ENCODE measurements at places on chromosomes 1 and 21.
A peak's percentile ranks its signal among the peaks of the same experiment; 100 is the strongest.

DNA sequence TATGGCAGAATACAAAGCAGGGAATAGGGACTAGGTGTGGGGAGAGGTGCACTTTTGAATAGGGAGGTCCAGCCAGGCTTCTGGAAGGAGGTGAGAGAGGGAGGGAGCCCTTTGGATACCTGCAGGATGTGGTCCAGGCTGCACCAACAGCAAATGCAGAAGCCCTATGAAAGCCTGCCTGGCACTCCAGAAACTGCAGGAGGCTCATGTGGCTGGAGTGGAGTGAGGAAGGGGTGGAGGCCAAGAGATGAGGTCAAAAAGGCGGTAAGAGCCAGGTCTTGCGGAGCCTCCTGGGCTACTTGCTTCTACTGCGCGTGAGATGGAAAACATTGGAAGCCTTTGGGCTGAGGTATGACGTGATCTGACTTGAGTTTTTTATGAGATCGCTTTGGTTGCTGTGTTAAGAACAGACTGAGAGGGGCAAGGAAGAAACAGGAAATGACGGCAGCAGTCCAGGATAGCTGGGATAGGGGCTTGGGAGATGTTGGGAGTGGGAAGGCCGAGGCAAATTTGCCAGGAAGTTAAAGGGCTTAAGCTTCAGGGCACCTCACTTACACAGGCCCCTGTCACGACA, 4.4 kb upstream of the BATF3 start:
- DNase-seq, result peak; percentile 41

GRCh38 chr1:175629318-175629694, 114.1 kb downstream of the TNR start:
- DNase-seq, result no peak

DNA sequence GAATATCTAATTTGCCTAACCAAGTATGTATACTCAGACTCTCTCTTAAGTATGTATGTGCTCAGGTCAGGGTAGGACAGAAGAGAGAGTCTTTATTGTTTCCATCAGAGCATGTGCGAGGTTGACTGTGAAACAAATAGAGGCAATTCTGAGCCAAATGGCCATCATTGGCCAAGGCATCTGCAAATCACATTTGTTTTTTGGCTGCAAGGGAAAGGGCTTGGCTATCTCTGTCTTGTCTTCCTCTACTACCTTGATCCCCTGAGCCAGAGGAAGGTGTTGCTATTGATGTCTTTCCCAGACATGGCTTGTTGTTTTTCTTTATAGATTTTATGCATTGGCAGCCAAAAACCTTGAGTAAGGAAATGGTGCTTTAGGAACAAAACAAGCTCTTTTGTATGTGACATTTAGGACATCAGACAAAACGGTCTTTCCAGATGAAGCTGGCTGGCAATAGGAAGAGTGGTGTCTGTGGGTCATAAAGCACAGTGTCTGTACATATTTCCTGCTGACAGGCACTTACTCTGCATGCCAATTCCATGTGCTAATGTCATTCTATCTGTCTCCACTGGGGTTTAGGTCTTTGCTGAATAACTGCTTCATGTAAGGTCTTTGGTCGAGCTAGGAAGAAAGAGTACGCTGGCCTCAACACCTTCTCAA, 163.3 kb downstream of the BRINP2 start:
- DNase-seq, result no peak

DNA sequence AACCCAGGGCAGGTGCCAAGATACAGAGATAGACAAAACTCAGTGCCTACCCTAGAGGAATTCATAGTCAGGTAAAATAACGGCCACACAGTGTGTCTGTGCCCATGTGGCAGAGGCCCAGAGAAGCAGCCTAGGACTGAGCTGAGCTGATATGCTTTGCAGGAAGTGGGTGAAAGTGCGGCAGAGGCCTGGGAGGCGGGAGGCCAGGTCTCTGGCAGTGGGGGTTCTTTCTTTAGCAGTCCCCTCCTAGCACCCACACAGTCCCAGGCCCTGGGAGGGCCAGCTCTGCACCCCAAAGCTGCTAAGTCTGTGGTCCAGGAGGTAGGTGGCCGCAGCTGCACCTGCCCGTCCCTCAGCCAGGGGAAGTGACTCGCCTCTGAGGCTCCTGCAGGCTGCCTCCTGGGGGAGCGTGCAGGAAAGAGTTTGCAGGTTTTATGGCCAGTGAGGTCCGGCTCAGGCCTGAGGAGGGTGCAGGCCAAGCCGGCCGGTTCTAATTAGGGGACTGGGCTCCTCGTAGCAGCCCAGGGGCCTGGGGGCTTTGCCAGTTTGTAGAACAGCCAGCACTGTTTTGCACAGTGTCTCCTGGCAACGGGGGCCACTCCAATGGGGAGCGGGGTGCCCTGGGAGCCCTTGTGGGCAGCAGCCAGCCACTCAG, 107.9 kb downstream of the SPSB1 start:
- DNase-seq, result peak; percentile 54

DNA sequence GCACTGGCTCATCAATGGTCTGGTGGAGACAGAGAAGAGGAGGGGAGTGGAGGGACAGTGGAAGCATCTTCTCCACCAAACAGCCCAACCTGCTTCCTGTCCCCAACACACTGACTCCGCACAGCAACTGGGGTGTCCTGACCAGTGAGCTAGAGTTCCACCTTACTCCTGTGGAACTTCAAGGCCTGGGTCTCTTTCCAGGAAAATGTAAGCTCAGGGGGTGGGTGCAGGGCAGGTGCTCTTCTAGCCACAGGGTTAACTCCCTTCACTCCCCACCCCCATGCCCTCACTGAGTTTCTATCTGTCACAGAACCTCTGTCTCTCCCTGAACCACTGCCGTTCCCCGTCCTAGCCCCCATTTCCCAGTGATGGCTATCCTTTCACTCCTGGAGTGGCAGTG, 876 bp downstream of the MOB3C start:
- no peak for DNase-seq

GRCh38 chr1:233357595-233358397, 30.3 kb downstream of the MAP3K21 start:
- peak; percentile 51 for DNase-seq

GRCh38 chr1:234544087-234544579, 65.2 kb upstream of the TARBP1 start:
- no peak for DNase-seq

DNA sequence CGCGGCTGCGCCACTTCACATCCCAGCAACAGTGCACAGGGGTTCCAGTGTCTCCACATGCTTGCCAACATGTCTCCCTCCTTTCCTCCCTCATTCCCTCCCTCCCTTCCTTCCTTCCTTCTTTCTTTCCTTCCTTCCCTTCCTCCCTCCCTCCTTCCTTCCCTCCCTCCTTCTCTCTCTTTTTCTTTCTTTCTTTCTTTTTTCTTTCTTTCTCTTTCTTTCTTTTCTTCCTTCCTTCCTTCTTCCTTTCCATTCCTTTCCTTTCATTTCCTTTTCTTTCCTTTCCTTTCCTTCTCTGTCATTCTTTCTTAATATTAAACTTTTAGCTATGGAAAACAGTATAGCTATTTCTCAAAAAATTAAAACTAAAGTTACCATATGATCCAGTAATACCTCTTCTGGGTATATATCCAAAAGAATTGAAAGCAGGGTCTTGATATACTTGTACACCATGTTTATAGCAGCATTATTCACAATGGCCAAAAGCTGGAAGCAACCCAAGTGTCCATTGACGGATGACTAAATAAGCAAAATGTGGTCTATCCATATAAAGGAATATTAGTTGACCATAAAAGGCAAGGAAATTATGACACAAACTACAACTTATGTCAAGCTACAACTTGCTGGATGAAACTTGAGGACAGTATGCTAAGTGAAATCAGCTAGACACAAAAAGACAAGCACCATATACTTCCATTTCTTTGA, 55.0 kb upstream of the TLR5 start:
- DNase-seq, result peak; percentile 27

- no peak for DNase-seq
Measured at GRCh38 chr1:219555031-219555692, 57.7 kb downstream of the ZC3H11B start.

DNA sequence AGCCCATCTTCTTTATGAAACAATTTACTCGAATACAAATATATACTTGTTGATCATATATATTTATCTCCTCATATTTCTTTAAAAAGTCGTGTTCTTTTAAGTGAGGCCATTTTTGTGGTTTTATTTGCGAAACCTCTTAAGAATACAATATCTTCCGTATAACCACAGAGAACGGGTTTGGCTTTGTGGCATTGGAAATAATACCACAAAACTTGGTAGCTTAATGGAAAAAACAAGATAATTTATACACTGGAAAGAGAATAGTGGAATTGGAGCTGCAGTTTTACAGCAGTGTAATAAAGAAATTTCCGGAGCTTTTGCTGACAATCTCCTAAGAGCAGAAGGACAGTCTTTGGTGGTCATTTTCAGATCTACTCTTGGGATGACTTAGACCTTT, 29.4 kb downstream of the PTGFR start:
- no peak for DNase-seq

DNA sequence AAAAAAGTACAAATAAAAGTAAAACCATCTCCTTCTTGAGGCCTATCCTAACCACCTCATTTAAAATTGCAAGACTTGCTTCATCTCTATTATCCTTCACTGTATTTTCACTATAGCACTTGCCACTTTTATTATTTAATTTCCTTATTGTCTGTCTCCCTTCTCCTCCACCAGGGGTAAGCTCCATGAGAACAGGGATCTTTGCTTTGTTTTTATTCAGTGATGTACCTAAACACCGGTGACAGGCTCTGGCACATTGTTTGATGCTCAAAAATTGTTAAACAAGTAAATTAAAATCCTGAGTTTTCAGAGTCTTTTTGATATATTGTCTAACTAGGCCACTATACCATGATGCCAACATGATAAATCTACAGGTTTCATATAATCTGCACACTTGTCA, 17.2 kb upstream of the SPEN start:
- no peak for DNase-seq

DNA sequence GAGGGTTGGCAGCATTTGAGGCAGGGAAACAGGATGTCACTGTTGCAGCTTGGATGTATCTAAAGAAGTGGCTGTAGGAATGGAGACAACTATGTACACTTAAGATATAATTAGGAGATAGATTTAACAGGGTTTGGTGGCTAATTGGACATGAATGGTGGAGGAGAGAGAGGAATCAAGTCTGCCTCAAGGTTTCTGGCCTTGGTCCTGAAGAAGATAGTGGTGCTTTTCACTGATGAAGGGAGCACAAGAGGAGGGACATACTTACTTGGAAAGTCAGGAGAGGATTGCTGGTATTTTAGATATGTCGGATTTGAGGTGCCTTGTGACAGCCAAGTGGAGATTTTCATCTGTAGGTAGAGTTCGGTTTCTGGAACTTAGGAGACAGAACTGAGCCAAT, 123.9 kb downstream of the ST6GALNAC3 start:
- no peak for DNase-seq

DNA sequence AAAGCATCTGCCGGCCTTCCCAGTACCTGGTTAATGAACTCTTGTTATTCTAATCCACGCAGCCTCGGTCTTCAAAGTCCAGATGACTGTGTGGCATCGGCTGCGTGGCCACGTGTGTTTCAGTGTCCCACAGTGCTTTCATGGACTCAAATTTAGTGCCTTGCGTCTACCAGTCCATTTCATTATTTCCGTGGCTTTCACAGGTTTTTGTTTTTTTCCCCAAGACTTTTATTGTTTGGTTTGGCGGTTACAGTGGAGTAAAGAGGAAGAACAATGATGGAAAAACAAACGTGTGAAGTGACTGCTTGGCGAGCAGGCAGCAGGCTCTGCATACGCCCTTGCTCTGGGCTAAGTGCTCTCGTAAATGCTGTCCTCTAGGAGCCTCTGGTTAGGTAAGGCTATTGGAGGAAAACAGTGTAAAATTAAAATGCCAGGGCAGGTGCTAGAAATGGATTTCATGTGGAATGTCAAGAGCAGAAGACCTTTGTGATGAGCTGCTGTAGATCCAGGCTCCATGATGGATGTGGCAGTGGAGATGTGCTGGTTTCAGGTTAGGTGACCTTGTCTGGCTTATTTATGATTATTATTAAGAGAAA, 536.3 kb downstream of the KIF26B start:
- no peak for DNase-seq

DNA sequence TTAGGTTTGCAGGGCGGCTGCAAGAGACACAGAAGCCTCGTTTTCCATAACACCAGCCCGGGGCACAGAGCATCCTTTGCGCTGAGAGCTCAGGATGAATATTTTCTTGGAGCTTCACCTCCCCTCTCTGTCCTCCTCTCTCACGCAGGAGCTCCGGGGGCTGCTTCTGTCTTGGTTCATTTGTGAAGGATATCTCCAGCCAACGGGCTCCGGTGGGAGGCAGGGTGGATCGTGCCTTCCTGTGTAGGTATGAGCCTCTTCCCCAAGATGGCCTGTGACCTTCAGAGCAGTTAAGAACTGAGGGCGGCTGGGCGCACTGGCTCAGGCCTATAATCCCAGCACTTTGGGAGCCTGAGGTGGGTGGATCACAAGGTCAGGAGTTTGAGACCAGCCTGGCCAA, 319.0 kb upstream of the C1orf174 start:
- no peak for DNase-seq

- DNase-seq, result no peak
Measured at GRCh38 chr1:61183471-61184039, 101.2 kb downstream of the NFIA start.

DNA sequence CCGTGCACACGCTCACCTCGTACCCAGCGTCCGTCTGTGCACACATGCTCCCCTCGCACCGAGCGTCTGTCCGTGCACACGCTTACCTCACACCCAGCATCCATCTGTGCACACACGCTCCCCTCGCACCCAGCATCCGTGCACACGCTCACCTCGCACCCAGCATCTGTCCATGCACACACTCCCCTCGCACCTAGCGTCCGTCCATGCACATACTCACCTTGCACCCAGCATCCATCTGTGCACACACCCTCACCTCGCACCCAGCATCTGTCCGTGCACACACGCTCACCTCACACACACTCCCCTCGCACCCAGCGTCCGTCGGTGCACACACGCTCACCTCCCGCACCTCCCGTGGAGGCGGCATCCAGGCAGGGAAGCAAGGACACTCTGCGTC, 24.4 kb upstream of the COL18A1 start:
- no peak for DNase-seq

GRCh38 chr1:55813618-55814017, 598.5 kb upstream of the USP24 start:
- DNase-seq, result no peak

GRCh38 chr1:54376430-54377039, 29.7 kb downstream of the SSBP3 start:
- peak; percentile 47 for DNase-seq

GRCh38 chr1:167387251-167387910, 130.9 kb downstream of the CD247 start:
- DNase-seq, result no peak

DNA sequence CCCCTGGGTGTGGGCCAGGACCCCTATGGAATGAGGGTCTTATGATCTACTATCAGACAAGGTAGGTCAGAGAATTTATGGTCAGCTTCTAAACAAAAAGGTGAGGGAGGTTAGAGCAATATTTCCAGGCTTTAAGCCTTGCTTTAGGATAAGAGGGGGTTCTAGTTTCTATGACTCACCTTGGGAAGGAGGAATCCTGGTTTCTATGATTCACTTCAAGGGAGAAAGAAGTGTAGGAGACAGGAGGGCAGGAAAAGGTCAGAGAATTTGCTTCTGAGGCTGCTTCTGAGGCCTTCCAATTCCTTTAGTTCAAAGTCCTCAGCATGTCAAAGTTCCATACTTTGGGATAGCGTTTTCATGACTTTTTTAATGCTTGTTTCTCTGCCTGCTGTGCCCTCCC, 35.2 kb downstream of the RGL1 start:
- DNase-seq, result no peak

Measured in activated CD8-positive, alpha-beta memory T cell treated with anti-CD3 and anti-CD28 coated beads, Interleukin-2, amount 10 ng/mL, durations not matched to agents 7 days and 5 days (primary cell).